ENCODE measurements at places on chromosomes 16 and 17.

- no peak for DNase-seq
Measured at GRCh38 chr16:72604375-72604774, 432.4 kb upstream of the PMFBP1 start.

- no peak for DNase-seq
Measured at GRCh38 chr17:43620581-43620980, 41.1 kb downstream of the MEOX1 start.

GRCh38 chr17:7684851-7685532 lies 2.3 kb downstream of the TP53 start:
- no peak for DNase-seq

DNA sequence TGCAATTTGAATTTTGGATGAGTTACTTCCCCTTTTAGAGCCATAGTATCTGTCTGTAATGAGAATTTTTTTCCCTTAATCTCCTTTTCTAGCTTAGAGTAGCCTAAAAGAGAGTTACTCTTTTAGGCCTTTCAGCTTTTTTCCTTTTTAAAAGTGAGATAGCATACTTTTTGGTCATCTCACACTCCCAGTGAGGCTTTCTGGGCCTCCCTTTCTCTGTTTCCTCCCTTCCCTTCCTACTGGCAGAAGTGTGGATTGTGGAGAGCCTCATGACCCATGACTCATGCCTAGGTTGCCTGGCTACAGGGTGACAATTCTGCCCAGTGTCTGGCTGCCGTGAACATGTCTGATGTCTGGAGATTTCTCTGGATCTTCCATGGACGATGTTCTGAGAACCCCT lies 15.2 kb downstream of the KRT23 start:
- DNase-seq: no peak

DNA sequence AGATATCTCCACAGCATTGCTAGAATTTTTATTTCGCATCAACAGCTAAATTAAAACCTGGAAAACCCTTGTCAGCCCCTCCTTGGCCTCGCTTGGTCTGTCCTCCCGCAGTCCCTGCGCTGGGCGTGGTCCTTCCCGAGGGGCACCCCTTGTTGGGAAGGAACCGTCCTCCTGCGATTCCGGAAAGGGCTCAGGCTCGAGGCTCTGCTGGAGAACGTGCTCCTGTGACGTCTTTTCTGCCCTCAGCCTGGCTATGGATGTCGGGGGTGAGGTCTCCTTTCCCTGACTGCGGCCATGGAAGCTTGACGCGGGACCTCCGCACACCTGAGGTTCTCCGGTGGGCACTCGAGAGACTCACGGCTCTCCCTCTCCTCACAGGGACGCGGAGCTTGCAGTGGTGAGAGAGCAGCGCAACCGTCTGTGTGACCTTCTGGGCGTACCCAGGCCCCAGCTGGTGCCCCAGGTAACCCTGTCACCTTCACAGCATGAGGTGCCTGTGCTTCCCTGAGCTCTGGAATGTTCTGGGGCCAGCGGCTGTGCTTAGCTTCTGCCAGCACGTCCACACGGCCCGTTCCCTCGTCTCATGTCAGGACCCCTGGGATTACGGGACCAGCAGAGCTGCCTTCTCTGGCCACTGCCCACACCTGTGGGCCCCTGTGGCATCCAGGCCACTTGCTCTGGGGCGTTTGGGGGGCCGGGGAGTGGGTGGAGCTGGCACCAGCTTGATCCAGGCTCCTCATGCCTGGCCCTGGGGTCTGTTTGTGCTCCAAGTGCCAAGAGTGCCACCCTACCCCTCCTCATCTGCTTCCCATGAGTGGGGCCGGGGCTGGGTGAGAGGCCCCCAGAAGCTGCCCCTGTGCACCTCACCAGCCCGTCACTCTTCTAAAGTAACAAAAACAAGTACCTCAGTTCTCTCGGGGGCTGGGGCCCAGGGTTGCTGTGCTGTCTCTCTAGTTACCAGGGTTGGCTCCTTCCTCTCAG lies 101.5 kb upstream of the ZNF750 start:
- no peak for DNase-seq

GRCh38 chr17:80820331-80820730 lies 171.3 kb upstream of the CHMP6 start:
- DNase-seq: no peak

- DNase-seq: no peak
Measured at GRCh38 chr16:17370223-17370707, 100.5 kb downstream of the XYLT1 start.

- DNase-seq: no peak
Measured at GRCh38 chr16:68417711-68418301, 30.5 kb downstream of the SMPD3 start.

GRCh38 chr17:60039114-60039846 lies 39.4 kb downstream of the HEATR6 start:
- DNase-seq: no peak

Measured in GOT3 (cell line).